Cerebellar cortex (tissue), 1 donor: ENCODE measurements at places on chromosomes 5 and 9.
A peak's percentile ranks its signal among the peaks of the same experiment; 100 is the strongest.

DNA sequence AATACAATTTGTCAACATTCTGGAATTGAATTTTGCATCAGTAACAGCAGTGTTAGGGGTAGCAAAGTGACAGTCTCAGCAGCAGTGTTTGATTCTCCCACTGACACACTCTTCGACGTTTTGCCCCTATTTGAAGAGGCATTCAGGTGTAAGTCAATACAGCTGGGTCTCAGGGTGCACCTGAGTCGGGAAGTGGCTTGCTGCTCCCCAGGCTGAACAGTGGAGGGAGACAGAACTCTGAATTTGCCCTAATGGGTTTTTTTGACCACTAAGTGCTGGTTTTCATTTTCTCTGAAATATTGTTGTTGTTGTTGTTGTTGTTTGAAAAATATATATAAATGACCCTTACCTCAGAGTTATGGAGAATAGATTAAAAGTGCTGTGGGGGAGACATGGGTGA, 223.2 kb downstream of the TLR4 start:
- DNase-seq: no peak

GRCh38 chr9:104983491-104983890, 55.5 kb upstream of the ABCA1 start:
- DNase-seq: no peak

GRCh38 chr5:28743716-28744110, 1705.3 kb upstream of the CDH9 start:
- no peak for DNase-seq

DNA sequence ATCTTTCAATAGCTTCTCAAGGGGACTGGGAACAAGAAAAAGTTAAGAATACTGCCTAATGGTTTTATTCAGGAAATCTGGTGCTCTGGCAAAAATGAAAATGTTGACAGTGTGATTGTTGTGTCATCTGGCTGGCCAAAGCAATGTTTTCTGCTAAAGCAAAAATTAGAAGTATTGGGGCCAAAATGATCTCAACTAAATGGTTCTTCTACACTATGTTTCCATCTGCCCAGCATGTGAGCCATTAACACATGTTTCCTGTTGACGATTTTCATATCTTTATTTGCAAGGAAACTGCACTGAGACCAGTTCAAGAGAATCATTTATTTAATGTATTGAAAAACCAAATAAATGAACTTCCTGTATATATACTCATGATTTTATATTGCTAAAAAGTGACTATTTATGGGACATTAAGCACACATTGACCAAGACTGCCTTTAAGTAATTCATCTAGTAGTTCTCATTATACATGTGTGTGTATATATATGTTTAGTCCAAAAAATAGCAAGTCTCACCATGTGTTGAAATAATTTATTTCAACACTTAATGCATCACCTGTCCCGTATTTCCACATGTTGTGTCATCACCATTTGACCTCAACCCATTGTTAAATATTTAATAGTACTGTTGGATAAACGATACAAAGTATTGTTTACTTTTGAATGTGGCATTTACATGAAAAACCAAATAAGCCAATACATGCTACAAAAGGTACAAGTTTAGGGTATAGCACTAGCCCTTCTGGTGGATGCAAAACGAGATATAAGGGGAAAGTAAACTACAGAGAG, 7.5 kb upstream of the FST start:
- no peak for DNase-seq

DNA sequence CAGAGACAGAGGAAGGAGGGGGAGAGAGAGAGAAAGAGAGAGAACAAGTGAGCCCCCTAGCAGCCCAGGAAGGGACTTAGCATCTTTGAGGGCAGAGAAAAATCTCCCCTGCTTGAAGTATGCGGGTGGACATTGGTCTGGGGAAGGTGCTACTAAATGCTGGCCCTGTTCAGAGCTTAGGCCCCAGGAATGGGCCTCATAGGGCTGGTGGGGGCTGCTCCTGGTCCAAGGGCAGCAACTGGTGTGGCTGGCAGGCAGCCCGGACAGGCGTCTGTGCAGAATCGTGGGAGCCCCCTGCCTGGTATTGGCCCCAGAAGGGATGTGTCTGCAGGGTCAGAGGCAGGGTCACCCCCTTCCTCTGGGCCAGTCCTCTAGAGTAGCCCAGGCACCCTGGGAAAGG, 47.8 kb upstream of the SUSD3 start:
- no peak for DNase-seq

DNA sequence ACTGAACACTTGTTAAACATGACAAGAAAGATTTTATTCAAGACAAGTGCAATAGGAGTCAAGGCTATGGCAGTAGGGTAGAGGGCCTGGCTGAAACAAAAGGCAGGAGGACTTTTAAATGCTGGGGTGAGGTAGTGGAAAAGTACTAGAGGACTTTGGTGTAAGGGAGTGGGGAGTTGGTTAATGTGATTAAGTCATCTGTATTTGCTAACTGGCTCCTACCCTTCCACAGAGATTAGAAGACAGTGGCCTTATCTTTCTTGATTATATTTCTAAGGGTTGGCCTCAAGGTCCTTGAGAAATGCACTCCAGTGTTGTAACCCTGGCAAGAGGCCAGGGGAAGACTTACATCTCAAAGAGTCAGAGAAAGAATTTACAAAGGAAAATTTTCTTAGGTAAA, 160.2 kb upstream of the FTMT start:
- no peak for DNase-seq

- DNase-seq: no peak
Observed at GRCh38 chr9:129572517-129572916, 48.4 kb downstream of the C9orf50 start.

DNA sequence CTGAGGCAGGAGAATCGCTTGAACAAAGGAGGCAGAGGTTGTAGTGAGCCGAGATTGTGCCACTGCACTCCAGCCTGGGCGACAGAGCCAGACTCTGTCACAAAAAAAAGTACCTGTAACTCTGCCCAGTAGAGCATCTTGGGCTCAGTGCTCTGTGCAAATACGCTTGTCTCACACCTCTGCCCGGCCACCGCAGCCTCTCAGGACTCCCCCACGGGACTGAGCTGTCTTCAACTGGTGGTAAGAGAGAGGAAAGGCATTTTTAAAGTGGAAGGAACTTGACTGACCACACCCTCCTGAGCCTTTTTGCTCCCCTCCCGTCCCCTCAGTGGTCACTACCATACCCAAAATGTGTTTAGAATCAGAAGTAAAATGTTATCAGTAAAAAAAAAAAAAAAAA, 174.3 kb upstream of the PIK3R1 start:
- no peak for DNase-seq

DNA sequence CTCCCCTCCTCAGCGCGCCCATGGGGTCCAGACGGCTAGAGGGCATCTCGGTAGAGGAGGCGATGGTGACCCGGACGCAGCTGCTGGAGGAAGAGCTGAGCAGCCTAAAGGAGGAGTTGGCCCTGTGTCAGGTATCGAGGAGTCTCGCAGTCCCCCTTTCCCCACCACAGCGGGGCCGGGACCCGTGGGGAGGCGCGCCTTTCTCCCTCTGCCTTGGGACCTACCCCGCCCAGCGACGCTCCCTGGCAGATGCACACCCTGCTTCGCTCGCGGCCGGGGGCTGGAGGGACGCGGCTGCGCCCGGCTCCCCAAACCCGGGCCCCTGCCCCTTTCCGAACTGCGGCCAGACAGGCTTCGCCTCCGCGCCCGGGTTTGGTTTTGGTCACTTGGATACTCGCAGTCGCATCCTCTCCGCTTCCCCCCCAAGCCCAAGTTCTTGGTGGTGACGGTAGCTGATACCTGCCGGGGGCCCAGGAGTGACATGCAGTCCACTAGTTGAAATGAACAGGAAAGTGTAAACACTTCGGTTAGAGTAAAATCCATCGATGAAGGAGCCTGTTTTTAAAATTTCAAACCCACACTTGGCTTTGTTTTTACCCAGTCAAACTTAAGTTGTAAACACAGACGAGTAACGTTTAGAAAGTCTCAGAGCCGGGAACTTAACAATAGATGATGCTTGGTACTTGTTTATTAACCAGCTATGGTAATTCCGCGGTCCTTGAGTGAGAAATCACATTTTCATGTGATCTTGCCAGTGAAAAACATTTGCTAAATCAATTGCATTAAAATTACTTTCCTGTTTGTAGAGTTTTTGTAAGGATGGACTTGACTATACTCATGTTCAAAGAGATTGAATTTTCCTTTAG, 688 bp downstream of the CNTLN start:
- peak; percentile 59 for DNase-seq

GRCh38 chr9:93698140-93698908, 121.9 kb downstream of the PHF2 start:
- no peak for DNase-seq

GRCh38 chr9:31608416-31608815, 776.0 kb upstream of the ACO1 start:
- no peak for DNase-seq

- no peak for DNase-seq
Observed at GRCh38 chr5:113382731-113383130, 52.1 kb downstream of the TSSK1B start.

DNA sequence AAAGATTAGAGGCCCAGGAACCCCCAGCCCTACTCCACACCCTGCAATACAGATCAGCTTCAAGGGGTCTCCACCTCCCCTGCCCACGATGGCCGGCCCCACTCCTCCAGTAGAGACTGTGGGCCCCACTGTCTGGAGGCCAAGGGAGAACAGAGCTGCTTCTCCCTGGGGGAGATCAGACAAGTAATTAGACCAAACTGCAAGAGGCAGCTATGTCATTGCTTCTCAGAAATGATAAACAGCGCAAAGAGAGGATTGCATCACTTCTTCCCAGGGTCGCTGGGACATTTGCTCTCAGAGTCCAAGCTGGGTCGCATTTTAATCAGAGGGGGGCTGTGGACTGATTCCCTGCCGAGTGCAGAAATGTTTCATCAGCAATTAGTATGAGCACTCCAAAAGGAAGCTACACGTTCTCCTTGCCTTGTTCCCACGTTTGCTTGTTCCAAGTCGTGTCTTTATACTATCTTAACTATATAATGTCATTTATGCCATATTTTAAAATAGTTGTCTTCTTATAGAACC, 59.9 kb downstream of the ROPN1L start:
- no peak for DNase-seq

DNA sequence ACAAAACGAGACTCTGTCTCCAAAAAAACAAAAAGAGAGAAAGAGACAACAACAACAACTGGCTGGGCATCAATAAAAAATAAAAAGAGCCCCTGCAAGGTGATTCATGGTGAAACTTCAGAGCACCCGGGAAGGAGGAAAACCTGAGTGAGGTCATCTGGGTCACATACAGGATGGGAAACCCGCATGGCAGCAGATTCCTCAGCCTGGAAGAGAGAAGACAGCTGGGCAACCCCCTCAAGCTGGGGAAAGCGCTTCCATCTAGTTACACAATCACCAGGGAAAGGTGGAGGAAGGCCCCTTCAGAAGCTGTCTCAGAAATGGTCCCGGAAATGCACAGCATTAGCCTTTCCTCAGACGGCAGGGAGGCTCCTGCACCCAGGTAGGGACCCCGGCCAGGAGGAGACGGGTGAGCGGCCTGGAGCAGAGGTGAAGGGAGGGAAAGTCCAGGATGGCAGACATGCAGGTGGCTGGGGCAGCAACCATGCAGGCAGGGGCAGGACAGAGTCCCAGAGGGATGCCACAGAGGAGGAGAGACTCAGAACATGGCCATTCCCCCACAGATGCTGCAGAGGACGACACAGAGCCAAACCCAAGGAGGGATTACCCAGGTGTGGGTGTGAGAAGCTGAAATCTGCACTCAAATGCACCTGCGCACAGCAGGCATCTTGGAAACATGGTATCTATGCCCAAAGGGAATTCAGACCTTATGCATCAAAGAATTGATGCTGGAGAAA, 29.4 kb downstream of the CAMSAP1 start:
- no peak for DNase-seq

- no peak for DNase-seq
Observed at GRCh38 chr9:124322618-124323432, 65.1 kb downstream of the NEK6 start.
